Adipocyte (in vitro differentiated cells): ENCODE measurements at places on chromosomes 1 and 21.
A peak's percentile ranks its signal among the peaks of the same experiment; 100 is the strongest.

DNA sequence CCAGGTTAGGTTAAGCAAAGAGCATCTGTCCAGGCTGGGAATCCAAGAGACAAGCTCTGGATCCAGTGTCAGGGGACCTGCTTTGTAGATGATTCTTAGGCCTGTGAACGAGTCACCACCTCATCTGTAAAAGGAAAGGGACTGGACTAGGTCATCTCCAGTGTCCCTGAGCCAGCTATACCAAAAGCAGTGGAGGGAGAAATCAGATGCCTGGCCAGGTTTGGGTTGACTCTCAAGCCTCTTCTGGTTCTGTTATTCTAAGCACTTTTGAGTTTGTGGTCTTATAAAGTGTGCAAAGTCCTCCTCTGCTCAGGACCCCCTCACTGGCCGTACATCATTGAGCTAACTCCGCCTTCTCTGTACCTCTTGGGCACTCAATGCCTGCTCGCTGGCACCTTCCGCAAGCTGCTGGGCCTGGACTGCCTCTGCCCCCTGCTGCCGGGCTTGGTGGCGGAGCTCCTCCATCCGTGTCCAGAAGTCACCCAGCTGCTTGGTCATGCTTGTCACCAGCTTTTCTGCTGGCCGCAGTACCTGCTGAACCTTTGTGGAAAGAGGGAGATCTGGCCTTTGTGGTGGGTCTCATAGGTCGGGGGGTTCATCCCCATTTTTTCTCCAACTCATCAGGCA, 33.6 kb downstream of the CAMK1G start:
- DNase-seq = no peak

GRCh38 chr1:156586892-156587477, 4.6 kb upstream of the NAXE start:
- no peak for DNase-seq

GRCh38 chr1:223143537-223144248, 645 bp upstream of the TLR5 start:
- DNase-seq = no peak

DNA sequence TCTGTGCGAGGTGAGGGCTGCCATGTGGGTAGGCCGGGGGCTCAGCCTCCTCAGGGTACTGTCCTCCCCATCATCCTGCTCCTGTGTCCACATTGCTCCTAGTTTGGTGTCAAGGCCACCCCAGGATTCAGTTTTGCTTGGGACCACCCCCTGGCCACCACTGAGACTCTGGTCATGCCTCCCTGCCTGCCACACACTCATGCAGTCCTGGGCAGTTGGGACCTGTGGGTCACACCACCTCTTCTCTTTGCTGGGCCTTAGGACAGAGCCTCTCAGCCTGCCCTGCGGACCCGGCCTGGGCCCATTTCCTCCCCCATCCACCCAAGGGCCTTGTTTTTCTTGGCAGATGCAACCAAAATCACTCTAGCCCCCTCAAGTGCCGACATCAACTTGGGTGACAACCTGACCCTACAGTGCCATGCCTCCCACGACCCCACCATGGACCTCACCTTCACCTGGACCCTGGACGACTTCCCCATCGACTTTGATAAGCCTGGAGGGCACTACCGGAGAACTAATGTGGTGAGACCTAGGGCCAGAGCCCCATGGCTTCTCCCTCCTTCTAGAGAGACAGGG, 19.4 kb downstream of the TMEM81 start:
- no peak for DNase-seq

- DNase-seq = peak; percentile 80
Measured at GRCh38 chr1:99943223-99943794, 26.5 kb upstream of the SLC35A3 start.

DNA sequence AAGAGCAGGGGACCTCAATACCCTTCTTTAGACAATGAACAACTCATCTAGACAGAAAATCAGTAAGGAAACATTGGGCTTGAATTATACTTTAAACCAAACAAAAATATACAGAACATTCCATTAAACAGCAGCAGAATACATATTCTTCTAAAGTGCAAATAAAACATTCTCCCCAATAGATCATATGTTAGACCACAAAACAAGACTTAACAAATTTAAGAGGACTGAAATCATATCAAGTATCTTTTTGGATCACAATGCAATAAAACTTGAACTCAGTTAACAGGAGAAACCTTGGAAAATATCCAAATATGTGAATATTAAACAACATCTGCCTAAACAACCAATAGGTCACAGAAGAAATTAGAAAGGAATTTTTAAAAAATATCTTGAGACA, 47.7 kb upstream of the HP1BP3 start:
- peak; percentile 16 for DNase-seq
